Mesendoderm (in vitro differentiated cells): ENCODE measurements at places on chromosomes 12 and 14.

- no peak for DNase-seq
Measured at GRCh38 chr12:119183942-119184695, 5.4 kb downstream of the HSPB8 start.

GRCh38 chr12:46904406-46905238 is 78.8 kb upstream of the SLC38A4 start:
- no peak for DNase-seq

- DNase-seq, result no peak
Measured at GRCh38 chr14:89753828-89754412, 200.6 kb downstream of the EFCAB11 start.

- peak; percentile 79 for DNase-seq
Measured at GRCh38 chr14:45068396-45068795, 15.5 kb upstream of the PRPF39 start.

DNA sequence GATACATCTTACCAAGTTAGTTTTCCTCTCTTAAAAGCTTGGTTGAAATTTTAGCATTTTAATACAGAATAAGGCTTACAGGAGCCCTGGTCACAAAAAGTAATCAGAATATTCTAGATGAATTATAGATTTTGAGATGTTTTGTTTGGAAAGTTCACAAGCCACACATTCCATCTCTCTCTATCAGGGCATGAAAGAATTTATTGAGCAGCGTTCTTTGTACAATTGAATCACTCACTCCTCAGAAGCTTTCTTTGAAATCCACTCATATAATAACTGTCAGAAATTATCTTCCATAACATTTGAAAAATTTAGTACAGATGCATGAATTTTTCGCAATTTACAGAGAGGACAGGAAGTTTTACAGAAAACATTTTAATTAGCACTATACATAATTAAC is 938.6 kb upstream of the MDGA2 start:
- DNase-seq, result no peak

- peak; percentile 8 for DNase-seq
Measured at GRCh38 chr12:52662093-52662917, 10.3 kb upstream of the KRT2 start.

GRCh38 chr14:44742202-44742601 is 219.5 kb downstream of the KLHL28 start:
- DNase-seq, result no peak

GRCh38 chr12:264269-264668 is 1.6 kb upstream of the SLC6A13 start:
- no peak for DNase-seq

- DNase-seq, result peak; percentile 27
Measured at GRCh38 chr12:81207173-81207572, 129.3 kb downstream of the ACSS3 start.

DNA sequence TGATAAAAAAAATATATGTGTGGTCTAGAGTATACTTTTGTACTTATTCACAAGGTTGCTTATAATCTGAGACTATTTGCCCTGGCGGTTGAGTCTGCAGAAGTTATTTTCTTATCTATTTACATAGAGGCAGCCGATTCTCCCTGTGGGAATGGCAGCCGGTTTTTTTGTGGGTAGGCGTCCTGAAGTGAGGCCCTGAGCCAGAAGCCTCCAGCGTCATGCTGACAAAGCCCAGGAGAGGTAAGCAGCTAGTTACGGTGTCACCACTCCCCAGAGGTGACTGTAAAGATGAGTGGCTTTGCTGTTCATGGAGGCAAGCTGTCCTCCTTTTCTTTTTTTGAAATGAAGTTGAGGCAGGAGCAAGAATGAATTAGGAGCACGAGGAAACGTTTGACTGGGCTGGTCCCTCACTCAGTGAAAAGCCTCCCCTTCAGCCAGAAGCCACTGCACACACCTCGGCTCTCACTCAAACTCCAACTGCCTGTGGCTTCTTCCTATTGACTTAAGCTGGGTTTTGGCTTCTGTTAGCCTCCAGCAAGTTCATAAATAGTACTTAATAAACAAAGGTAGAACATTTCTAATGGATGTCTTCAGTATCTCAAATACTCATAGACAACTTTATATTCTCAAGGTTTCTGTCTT is 21.5 kb downstream of the PAX9 start:
- peak; percentile 31 for DNase-seq

- no peak for DNase-seq
Measured at GRCh38 chr12:88303335-88303734, 161.2 kb downstream of the TMTC3 start.

DNA sequence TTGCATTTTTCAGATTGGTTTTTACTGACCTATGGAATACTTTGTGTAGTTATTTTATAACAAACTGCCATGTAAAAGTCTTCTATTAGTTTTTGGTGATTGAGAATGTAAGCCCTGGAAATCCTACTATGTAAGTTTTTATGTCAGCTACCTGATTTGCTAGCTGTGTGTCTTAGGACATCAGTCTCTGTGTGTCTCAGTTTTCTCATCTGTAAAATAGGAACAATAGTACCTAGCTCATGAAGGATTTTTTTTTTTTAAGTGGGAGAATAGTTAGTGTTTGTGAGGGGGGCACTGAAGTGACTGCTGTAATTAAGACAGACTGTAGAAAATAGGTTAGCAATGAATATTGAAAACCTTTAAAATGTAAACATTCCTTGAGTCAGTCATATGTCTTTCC is 51.9 kb upstream of the KCNMB4 start:
- DNase-seq, result no peak

DNA sequence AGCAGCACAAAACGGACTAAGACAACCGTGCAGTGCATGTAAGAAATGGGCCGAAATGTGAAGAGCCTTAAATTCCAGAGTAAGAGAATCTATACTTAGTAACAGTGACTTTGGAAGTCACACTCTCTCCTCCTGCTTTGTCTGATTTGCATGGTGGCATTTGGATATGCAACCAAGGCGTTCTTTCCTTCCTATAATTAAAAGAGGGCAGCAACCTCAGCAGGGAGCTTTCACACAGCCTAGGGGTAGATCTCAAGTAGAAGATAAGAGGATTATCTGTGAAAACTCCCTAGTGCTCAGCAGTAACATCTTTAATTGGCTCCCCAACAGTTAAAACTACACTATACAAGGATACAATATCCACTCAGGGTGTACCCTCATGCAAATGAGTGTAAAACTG is 16.5 kb downstream of the GMFB start:
- DNase-seq, result peak; percentile 91

GRCh38 chr12:128387811-128388422 is 120.9 kb downstream of the TMEM132C start:
- DNase-seq, result peak; percentile 65

DNA sequence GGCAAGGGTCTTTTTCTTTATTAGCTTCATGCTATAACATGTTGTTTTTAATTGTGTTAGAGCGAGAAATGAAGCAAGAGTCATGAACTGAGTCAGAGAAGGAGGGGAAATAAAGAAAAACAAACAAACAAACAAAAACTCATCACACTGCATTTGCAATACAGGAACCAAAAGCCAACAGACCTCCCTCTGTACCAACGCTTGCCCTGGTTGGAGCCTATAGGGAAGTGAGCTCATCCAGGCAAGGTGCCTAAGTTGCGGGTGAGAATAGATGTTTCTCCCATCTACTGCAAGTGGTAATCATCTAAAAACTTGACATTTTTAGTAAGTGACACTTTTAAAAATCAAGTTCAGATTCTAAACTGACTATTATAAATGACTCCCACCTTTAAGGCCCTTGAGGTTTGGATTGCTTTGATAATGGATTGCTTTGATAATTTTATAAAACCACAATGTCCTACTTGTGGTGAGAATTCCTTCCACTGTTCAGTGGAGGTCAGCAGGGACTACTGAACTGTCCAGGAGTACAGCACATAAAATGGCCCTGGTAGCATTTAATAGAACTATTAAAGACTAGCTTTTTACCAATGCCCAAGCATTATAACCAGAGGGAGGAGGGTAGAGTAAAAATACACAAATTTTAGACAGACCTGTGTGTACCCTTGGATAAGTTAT is 31.3 kb downstream of the SLC38A1 start:
- no peak for DNase-seq

- no peak for DNase-seq
Measured at GRCh38 chr14:68404652-68405183, 388.1 kb downstream of the ZFP36L1 start.

DNA sequence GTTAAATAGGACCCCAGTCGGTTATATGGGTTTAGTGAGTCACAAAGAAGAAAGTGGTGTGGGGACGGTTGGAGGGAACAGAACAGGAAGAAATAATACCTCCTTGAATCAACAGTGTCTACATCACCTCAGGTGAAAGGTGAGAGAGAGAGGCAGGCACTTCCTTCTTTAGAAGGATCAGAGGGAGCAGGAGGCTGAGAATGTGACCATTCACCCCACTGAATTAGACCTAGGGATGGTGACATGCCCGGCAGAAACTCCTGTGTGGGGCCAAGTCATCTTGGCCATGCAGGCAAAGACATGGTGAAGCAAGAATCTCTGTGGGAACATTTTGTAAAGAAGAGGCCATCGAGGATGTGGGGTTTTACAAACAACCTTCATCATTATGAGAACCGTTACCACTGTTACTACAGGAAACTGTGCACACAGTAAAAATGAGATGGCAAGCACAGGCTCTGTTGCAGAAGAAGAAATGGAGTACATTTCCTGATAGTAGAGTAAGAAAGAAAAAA is 1196.9 kb downstream of the VRK1 start:
- no peak for DNase-seq

GRCh38 chr12:66137937-66138336 is 7.4 kb upstream of the LLPH start:
- no peak for DNase-seq

GRCh38 chr12:128763395-128763794 is 60.4 kb downstream of the SLC15A4 start:
- no peak for DNase-seq

DNA sequence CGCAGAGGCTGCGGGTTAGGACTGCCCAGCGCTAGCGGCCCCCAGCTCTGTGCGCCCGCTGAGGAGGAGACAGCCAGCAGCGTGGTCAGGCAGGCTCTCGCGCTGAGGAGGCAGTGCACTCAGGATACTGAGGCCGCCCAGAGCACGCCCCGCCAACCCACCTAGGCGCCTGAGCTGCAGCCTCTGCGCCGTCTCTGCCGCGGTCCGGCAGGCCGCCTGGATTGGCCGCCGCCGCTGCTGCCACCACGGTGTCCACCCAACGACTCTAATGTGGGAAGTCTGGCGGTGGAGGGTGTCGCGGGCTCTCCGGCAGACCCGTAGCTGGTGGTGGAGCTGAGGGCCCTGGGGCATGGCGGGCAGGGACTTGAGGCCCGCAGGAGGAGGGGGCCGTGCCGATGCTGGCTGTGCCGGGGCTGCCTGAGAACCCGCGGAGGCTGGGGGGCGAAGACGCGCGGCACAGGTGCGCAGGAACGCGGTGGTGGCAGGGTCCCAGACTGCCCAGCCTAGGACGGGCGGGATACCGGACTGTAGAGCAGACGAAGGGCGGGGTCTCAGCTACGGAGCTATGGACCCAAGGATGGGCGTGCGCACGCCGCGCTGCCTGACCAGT is 69.9 kb downstream of the ASCL4 start:
- DNase-seq, result peak; percentile 34

- peak; percentile 65 for DNase-seq
Measured at GRCh38 chr12:123571343-123571813, 13.0 kb upstream of the TMED2 start.

GRCh38 chr12:50049254-50050118 is 7.9 kb upstream of the ASIC1 start:
- DNase-seq, result no peak

DNA sequence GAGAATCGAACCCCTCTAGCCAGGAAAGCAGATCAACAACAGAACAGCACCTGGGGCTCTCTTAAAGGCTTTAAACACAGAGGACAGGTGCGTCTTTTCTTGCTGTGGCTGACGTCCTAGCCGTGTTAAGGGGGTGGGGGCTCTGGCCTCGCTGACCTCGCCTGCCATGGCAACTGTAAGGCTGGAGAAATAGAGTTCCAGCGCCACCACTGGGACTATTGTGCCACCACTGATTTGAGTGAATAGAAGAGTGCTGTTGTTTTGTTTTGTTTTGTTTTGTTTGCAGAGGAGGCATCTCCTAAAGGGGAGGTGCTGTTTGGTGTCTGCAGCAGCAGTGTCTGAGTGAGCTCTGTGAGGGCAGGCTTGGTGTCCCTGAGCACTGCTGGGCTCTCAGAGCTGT is 34.2 kb upstream of the PRMT8 start:
- peak; percentile 84 for DNase-seq

DNA sequence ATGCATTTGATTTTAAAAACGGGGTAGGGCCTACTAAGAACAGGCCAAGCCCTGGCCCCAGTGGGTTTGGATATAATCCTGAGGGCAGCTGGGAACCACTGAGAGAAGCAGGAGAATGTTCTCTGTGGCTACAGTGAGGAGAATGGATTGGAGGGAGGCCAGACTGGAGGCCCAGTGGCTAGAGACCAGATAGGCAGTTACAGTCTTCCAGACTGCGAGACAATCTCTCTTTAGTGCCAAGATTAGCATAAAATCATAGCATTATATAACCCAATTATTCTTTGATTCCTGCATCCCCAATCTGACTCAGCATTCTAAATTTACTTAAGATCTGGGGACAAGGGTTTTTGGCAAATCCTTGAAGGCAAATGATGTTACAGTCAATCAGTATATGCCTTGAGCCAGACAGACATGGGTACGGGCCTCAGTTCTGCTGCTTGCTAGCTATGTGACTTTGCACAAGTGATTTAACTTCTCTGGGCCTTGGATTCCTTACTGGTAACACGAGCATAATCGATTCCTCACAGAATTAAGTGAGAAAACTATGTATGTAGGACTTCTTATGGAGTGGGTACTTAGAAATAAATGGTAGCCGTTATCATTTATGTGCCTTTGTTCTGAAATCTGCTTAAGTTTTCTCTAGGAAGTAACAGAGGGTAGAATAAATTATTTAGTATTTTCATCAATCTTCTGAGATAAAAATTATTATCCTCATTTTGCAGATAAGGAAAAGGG is 18.3 kb downstream of the NINJ2 start:
- no peak for DNase-seq

- peak; percentile 46 for DNase-seq
Measured at GRCh38 chr12:5096241-5096924, 52.7 kb downstream of the KCNA5 start.

DNA sequence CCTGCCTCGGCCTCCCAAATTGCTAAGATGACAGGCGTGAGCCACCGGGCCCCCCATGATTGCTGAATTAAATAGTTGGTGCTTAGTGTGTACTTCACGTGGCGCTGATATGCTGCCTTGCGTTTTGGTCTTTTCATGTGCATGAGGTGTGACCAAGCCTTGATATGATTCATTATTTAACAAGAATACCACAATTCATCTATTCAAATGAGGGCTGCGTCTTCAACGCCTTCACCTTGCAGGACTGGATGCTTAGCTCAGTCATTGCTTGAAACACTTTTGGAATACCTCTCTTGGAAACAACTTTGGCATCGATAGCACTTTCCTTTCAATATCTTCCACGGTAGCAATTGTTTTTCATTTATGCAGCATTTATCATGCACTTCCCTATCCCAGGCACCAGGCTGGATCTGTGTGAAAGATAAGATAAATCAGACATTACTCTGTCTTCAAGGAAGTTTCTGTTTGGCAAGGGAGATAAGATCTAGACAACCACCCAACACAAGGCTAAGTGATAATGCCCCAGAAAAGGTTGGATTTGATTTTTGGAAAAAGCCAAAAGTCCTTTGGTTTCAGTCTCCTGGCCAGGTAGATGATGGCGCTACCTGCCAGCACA is 1.3 kb upstream of the TEAD4 start:
- no peak for DNase-seq

GRCh38 chr14:104353921-104354701 is 215.7 kb downstream of the KIF26A start:
- no peak for DNase-seq
